Activated CD8-positive, alpha-beta T cell treated with anti-CD3 and anti-CD28 coated beads for 36 hours (primary cell): ENCODE measurements at places on chromosomes 12 and 14. TPM values are rescaled to one million over a fixed set of nuclear protein-coding genes. Genes with fewer than 3 reads are reported as not detected.
A peak's percentile ranks its signal among the peaks of the same experiment; 100 is the strongest.

Gene EMP1
- total RNA-seq, result 3.6 TPM

GRCh38 chr12:89243771-89244170 lies 108.5 kb downstream of the DUSP6 start:
- peaks cover 3% of the 10 kb centered on the region for H3K27me3 ChIP-seq
- DNase-seq, result no peak
- H3K36me3 ChIP-seq, result no peaks in the 10 kb centered on the region
- no peak overlapping the region for H3K4me3 ChIP-seq
- H3K4me1 ChIP-seq, result peaks cover 37% of the 10 kb centered on the region

GRCh38 chr12:123532808-123533649 lies 490 bp downstream of the RILPL1 start:
- peaks cover 15% of the 10 kb centered on the region for H3K4me1 ChIP-seq
- peak overlapping the region; percentile 46 for H3K27ac ChIP-seq
- H3K4me3 ChIP-seq, result peak overlapping the region; percentile 78
- DNase-seq, result no peak

GRCh38 chr12:31407562-31407961 lies 81.6 kb upstream of the SINHCAF start:
- H3K36me3 ChIP-seq, result no peaks in the 10 kb centered on the region
- H3K27ac ChIP-seq, result no peak overlapping the region
- no peak for DNase-seq
- H3K27me3 ChIP-seq, result peaks cover 2% of the 10 kb centered on the region

GRCh38 chr14:24051789-24052655 lies at the start of gene CARMIL3:
Gene CARMIL3 (plus strand): TSS chr14:24052009. CDS start chr14:24052154, 145 bp downstream.
- no peaks in the 10 kb centered on the region for H3K36me3 ChIP-seq
- H3K4me3 ChIP-seq, result peak within 1 kb of the TSS; percentile 67
- DNase-seq, result peak; percentile 65
- peaks cover 19% of the 10 kb centered on the region for H3K4me1 ChIP-seq
- H3K27me3 ChIP-seq, result peaks cover 5% of the 10 kb centered on the region

Gene CLEC4D
- not detected for total RNA-seq

- peaks cover 12% of the 10 kb centered on the region for H3K27me3 ChIP-seq
- no peaks in the 10 kb centered on the region for H3K4me1 ChIP-seq
- H3K27ac ChIP-seq, result no peak overlapping the region
- no peaks in the 10 kb centered on the region for H3K36me3 ChIP-seq
- no peak for DNase-seq
- H3K4me3 ChIP-seq, result no peak overlapping the region
These were observed 29.3 kb upstream of the PELI2 start for GRCh38 chr14:56088941-56089340.

- no peaks in the 10 kb centered on the region for H3K4me1 ChIP-seq
- DNase-seq, result no peak
- no peak overlapping the region for H3K4me3 ChIP-seq
- H3K27ac ChIP-seq, result no peak overlapping the region
- peaks cover 12% of the 10 kb centered on the region for H3K27me3 ChIP-seq
These were observed 20.8 kb upstream of the OR4E1 start for GRCh38 chr14:21694425-21694824.

Gene ATN1
- total RNA-seq, result 26.4 TPM

DNA sequence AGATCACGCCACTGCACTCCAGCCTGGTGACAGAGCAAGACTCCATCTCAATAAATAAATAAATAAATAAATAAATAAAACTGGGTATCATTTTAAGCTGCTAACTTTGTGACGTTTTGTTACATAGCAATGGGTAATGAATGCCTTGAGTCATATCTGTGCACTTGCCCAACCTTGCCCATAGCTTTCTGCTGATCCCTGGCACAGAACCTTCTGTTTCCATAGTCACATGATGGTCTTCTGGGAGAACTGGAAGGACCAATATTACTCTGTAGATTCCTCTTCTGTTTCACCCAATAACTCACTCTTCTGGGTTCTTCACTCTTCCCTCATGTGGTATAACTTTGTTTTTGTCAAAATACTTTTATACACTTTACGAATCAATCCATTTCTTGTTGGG lies 140.8 kb downstream of the SCARB1 start:
- DNase-seq, result no peak
- H3K36me3 ChIP-seq, result no peaks in the 10 kb centered on the region
- H3K4me1 ChIP-seq, result no peaks in the 10 kb centered on the region
- H3K27ac ChIP-seq, result no peak overlapping the region
- no peak overlapping the region for H3K4me3 ChIP-seq

DNA sequence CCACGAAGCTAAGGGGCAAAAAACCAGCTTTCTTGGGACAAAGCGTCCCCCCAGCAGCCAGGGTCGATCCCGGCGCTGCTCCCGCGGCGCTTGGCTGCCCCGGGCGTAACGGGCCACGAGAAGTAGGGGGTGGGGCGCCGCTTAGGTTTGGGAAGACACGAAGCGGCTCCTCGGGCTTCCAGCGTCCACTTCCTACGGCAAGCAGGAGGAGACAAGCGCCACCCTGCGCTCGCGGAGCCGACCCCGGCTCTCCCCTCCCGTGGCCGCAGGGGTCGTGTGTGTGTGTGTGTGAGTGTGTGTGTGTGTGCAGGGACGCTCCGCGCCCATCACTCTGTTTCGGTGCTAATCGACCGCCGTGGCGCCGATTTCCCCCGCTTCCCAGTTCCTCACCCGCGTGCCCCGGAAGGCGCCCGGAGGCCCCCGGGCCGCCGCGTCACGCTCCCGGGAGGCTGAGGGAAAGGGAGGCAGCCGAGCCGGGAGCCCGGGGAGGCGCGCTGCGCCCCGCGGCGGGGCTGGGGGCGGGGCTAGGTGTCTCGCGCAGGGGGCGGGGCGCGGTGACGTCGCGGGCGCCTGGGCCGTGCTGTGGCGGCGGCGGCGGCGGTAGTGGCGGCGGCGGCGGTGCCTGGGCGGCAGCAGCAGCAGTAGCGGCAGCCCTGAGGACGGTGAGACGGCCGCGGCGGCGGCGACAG lies at the start of gene ERC1:
TSS of gene ERC1 (plus strand) at position 563 of the 689 bp plus-strand sequence. CDS start 36,681 bp downstream, outside the sequence.
- H3K27me3 ChIP-seq, result no peaks in the 10 kb centered on the region
- DNase-seq, result peak; percentile 80
- peak within 1 kb of the TSS; percentile 85 for H3K4me3 ChIP-seq
